ENCODE measurements at places on chromosomes 7 and 10. TPM values are rescaled to one million over a fixed set of nuclear protein-coding genes. Genes with fewer than 3 reads are reported as not detected.

RBP3 gene
- 0.09 TPM for polyA plus RNA-seq

GIMAP7 gene
- polyA plus RNA-seq: 9.3 TPM

MRLN gene
- 175 TPM for polyA plus RNA-seq

GNB2 gene
- 139 TPM for polyA plus RNA-seq

XRCC2 gene
- 3.5 TPM for polyA plus RNA-seq

KCNIP2 gene
- 4.3 TPM for polyA plus RNA-seq

TSPAN15 gene
- polyA plus RNA-seq: 69.5 TPM

LRRD1 gene
- polyA plus RNA-seq: 0.44 TPM

SEMA4G gene
- polyA plus RNA-seq: 6.7 TPM

PTF1A gene
- not detected for polyA plus RNA-seq
